SK-MEL-5 (cell line): ENCODE measurements at places on chromosomes 1 and 21.
A peak's percentile ranks its signal among the peaks of the same experiment; 100 is the strongest.

DNA sequence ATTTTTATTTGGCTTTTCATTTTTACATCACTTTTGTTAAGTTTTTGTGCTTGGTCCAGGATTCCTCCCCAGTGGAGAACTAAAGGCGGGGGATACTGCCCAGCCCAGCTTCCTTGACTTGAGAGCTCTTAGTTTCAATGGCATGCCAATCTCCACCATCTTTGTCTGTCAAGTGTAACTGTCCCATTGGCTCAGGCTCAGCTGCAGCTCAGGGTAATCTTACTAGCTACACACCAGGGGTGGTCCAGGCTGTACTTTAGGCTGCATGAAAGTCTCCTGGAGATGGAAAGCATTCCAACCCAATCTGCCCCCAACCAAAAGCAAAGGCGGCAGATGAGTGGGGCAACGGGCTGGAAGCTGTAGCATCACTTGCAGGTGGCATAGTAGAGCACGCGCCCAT lies 31.4 kb downstream of the CAMK1G start:
- no peak for DNase-seq

DNA sequence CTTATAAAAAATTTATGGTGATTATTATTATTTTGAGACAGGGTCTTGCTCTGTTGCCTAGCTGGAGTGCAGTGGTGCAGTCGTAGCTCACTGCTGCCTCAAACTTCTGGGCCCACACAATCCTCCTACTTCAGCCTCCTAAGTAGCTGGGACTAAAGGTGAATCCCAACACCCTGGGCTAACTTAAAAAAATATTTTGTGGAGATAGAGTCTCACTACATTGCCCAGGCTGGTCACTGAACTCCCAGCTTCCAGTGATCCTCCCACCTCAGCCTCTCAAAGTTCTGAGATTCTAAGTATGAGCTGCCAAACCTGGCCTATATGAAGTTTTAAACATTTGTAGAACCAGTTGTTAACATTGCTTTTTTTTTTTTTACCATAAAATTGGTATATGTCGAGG lies 18.2 kb downstream of the NFIA start:
- DNase-seq = no peak

- DNase-seq = no peak
Measured at GRCh38 chr1:88751714-88752113, 67.6 kb downstream of the PKN2 start.

DNA sequence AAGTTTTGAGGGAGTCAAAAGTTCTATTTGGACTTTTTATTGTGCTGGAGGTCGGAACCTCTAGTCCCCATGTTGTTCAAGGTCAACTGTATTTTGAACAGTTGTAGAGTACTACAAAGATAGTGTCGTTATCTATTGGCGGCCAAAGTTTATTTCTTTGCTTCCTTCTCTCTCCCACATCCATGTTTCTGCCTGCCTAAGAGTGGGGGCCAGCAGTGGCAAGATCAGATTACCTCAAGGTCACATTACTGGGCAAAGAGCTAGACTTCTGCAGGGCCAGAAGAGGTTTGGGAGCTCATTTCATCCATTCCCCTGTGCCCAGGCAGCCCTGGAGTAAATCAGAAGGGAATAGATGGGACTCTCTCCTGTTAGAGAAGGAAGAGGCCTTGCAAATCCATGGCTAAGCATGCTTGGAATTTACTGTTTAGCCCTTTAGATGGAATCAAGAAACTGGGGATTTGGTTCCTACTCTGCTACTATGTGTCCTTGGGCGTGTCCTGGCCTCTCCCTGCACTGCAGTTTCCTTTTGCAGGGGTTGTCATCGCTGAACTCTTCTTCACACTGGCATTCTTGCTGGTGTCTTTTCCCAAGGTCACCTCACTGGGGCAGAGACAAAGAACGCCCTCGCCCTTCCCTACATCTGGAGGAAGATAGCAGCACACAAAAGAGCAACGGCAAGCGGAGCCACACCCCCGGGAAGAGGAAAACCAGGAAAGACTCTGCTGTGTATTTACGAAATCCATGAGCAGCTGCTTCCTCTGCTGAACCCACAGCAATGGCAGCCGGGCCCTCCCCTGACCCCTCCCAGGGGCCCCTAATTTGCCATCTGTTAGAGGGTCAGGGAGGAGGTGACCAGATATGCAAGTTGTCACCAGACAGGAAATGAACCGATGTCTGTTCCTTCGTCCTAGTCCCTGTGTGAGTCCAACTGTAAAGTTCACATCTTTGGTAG lies 73.3 kb downstream of the PLPP3 start:
- DNase-seq = no peak

- no peak for DNase-seq
Measured at GRCh38 chr21:28516021-28516420, 476.7 kb downstream of the LTN1 start.

DNA sequence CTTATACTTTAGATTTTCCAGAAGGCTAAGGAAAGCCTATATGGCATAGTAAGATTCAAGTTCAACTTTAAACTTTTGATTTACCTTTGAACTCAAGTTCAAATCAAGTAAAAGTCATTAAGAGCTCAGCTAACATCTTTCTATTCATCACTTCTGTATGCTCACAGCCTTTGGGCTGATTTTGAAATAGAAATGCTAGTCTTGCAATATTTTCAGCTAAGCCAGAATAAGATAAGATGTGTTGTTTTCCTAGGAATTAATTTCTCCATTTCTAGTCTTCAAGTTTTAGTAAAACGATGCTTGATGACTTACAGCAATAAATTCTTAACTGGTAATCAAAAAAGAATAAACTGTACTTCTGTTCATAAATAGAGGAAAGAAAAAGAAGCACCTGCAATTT lies 35.6 kb downstream of the ATP1B1 start:
- no peak for DNase-seq

DNA sequence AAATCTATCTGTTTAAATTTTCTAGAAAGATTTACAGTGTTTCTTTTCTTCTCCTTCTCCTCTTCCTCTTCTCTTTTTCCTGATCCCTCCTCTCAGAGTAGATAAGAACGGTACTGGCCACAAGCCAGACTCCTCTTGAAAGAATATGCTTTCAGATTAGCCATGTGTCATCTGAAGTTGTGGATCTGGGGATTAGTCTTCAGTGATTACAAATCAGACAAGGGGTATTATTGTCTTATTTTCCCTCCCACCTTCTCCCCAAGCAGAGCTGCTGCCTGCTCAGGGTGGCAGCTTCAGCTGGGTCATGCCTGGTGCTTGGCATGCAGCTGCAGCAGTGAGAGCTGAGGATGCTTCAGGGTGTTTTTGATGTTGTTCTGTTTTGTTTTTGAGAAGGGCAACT lies 42.7 kb downstream of the SGIP1 start:
- peak; percentile 76 for DNase-seq

DNA sequence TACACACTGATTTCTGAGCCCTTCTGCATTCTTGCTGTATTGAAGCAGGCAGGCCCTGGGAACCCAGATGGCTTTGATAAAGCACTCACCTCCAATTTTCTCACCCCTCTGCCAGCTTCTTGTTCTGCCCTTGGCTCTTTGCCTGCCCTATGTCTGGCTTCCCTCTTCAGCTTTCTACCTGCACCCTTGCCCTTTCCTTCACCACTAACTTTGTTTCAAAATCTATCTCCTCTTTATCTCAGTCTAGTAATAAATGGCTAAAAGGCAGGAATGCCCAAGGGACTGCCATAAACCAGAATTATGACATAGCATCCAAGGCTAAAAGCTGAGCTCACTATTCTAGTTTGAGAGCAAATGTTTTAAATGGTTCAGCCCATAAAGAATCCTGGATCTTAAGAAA lies 178.7 kb downstream of the TNR start:
- DNase-seq = no peak

DNA sequence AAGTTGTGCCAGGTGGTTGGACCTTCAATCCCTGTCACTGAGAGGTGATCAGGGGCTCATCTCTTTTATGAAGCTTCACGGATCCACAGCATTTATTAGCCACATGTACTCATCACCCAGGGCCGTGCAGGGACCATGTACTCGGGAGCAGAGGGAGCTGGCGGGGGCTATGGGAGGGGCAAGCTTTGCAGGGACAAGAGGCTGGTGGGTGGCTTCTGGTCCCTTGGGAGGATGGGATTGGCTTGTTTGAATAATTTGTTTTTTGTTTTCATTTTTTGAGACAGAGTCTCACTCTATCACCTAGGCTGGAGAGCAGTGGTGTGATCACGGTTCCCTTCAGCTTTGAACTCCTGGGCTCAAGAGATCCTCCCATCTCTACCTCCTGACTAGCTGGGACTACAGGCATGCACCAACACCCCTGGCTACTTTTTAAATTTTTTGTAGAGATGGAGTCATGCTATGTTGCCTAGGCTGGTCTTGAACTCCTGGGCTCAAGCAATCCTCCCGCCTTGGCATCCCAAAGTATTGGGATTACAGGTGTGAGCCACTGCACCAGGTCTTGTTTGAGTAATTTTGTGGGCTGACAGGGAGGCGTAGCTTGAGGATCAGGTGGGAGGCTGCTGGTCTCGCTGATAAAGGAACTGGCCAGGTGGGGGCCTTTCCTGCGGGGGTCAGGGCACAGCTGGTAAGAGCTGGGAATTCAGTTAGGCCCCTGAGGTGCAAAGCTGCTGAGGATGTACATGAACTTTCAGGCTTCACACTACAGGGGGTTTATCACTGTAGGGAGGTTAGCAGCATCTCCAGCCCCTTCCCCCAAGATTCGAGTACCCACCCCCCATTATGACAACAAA lies 308.0 kb upstream of the C1orf174 start:
- DNase-seq = no peak

- peak; percentile 43 for DNase-seq
Measured at GRCh38 chr1:73463873-73464272, 734.1 kb downstream of the LRRIQ3 start.

DNA sequence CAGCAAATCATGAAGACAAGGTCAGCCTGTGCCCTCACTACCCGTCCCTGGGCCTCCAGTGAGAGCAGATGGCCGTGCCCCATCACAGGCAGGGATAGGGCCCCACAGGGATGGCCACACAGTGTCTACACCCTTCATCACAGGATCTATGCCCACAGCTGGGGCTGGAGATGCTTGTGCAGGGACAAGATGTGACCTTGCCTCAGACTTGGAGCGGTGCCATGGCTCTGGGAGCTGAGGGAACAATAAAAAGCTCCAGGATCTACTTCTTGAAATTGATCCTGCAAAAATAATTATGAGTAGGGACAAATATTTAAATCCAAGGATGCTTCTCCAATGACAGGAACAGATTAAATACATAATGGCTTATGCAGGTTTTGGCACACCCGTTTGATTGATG lies 25.4 kb upstream of the TCEA3 start:
- no peak for DNase-seq

DNA sequence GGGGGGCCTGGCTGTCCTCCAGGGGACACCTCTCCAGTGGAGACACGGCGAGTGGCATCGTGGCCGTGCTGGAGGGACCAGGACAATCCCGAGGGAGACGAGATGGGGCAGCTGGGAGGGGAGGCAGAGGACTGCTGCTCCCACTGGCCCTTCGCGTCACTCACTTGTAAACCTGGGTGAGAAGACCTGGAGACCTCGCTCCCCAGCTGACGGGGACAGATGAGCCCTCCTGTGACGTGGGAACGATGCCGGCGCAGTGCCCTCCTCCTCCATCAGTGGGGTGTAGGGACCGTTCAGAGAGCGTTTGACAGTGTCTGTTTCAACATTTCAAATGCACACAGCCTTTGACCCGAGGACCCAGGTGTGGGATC lies 4.6 kb downstream of the SPATC1L start:
- no peak for DNase-seq

DNA sequence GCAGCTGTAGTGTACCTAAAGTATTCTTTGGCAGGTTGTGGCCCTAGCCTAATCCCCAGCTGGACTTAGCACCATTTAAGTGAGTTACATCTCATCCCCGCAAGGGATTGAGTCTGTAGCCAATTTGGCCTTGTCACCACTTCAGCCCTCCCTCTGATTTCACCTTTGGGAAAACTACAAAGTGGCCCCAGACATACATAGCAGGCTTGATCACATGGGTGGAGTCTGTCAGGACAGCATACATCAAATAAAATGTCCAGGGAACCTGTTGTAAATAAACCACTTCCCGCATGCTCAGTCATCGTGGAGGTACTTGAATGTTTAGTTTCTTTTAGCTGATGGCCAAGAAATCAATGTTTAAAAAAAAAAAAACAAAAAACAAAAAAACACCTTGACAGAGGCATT lies 142.5 kb downstream of the DHRS3 start:
- no peak for DNase-seq

DNA sequence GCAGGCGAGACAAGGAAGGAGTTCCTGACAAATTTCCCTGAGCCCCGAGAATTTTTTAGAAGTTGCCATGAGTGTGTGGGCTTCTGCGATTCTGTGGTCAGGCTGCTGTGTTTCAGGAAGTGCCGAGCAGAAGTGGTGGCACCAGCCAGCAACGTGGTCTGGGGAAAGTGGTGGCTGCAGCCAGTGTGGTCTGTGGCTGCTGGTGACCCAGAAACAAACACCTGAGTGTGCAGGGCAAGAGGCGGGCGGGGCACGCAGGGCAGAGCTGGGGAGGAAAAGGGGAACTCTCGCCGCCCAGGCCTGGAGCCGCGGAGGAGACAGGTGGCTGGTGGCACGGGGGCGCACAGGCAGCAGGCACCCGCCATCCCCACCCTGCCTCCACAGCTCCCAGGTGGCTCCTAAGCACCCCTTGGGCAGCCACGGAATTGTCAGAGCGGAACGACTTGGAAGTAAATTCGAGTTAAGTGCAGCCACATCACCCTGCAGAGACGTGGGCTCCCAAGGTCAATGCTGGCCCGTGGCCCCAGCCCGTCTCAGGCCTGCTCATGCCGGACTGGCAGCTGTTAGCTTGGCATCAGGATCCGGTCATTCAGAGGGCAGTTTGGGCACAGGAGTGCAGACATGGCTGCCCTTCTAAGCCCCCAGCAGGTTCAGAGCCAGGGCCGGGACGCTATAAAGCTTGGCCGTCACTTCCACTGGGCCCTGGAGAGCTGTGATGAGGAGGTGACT lies 25.1 kb downstream of the PRDM16 start:
- no peak for DNase-seq

DNA sequence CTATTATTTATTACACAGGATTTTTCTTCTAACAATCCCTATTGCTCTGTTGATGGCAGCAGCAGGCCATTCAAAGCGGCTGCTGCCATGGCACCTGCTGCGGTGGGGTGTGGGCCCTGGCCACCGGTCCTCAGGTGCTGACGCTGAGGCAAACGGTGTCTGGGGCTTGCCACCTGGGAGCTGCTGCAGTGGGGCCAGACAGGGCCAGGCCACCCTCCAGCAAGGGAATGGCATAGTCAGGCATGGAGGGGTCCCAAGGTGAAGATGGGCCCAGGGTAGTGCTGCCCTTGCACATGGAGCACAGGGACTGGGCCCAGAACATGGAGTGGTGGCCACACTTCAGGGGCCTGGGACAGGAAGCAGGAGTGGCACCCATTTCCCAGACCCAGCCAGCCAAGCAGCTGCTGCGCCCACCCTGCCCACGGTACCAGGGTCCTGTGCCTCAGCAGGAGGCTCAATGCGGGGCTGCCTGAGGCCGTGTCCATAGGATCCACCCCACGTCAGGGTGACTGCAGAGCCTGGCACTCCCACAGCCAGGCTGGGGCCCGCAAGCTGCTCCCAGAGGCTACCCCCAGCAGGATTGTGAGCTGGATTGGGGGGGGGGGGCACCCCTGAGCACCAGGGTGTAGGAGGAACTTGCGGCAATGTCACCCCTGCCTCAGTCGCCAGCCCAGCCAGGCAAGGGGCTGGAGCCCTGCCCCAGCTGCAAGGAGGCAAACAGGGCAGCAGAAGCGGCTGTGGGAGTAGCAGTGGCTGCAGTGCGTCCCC lies 53.9 kb upstream of the KRTAP11-1 start:
- DNase-seq = no peak
